ENCODE measurements at places on chromosomes 1 and 21. TPM values are rescaled to one million over a fixed set of nuclear protein-coding genes. Genes with fewer than 3 reads are reported as not detected.

GRCh38 chr1:153572569-153573015, 6.9 kb upstream of the S100A2 start:
- no peak for DNase-seq
- H3K27ac ChIP-seq, result no peak overlapping the region

GRCh38 chr21:42222386-42222785, 3.4 kb downstream of the ABCG1 start:
- no peaks in the 10 kb centered on the region for H3K27me3 ChIP-seq
- peaks cover 37% of the 10 kb centered on the region for H3K4me1 ChIP-seq

- peaks cover 13% of the 10 kb centered on the region for H3K4me1 ChIP-seq
- no peak overlapping the region for H3K4me3 ChIP-seq
- H3K36me3 ChIP-seq, result peaks cover 6% of the 10 kb centered on the region
Measured at GRCh38 chr1:93905051-93905450, 4.2 kb downstream of the GCLM start.

- H3K36me3 ChIP-seq, result no peaks in the 10 kb centered on the region
- H3K4me3 ChIP-seq, result no peak overlapping the region
- H3K27me3 ChIP-seq, result no peaks in the 10 kb centered on the region
- DNase-seq, result no peak
- no peaks in the 10 kb centered on the region for H3K4me1 ChIP-seq
- H3K27ac ChIP-seq, result no peak overlapping the region
Measured at GRCh38 chr21:26801498-26801897, 43.7 kb downstream of the ADAMTS1 start.

The RYR2 gene
- 0.13 TPM for total RNA-seq

DNA sequence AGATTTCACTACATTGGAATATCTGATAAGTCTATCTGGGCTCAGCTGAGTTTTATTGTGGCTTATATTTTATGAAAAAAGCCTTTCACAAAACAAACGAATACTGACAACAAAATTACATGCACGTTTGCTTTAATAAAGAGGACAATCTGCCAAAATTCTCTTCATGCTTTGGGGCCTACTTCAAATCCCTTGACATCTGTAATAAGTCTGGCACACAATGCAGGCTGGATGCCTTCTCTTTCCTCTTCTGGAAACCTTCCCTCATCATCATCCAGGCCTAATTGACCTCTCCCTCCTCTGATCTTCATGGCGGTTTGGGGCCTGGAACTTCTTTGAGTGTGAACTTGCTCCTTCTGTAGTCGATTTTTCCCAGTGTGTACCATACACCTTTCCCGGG, 70.3 kb downstream of the MAP10 start:
- no peaks in the 10 kb centered on the region for H3K4me1 ChIP-seq
- H3K27ac ChIP-seq, result no peak overlapping the region

Measured in natural killer cell (primary cell).